Activated gamma-delta T cell (primary cell): ENCODE measurements at places on chromosomes 2 and 18.

- DNase-seq = no peak
Measured at GRCh38 chr18:79479761-79480161, 84.0 kb downstream of the NFATC1 start.

DNA sequence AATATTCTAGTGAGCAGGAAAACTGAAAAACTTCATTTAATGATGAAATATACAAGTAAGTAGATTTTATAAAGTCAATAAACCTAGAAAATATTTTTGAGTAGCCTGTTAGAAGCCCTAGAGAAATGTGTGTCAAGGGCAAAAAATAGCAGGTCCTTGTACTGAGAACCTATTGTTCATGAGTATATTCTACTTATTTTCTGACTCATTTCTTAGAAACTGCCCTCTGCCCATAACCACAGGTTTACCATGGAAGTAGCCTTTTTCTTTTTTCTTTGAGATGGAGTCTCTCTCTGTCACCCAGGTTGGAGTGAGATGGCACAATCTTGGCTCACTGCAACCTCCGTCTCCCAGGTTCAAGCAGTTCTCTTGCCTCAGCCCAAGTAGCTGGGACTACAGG, 19.4 kb upstream of the SELENOI start:
- DNase-seq = no peak

- DNase-seq = peak; percentile 24
Measured at GRCh38 chr2:28452534-28453081, 43.3 kb upstream of the PLB1 start.

GRCh38 chr2:55415300-55415699, 4.4 kb downstream of the CCDC88A start:
- DNase-seq = no peak

GRCh38 chr2:27932396-27932795, 41.9 kb downstream of the BABAM2 start:
- no peak for DNase-seq

DNA sequence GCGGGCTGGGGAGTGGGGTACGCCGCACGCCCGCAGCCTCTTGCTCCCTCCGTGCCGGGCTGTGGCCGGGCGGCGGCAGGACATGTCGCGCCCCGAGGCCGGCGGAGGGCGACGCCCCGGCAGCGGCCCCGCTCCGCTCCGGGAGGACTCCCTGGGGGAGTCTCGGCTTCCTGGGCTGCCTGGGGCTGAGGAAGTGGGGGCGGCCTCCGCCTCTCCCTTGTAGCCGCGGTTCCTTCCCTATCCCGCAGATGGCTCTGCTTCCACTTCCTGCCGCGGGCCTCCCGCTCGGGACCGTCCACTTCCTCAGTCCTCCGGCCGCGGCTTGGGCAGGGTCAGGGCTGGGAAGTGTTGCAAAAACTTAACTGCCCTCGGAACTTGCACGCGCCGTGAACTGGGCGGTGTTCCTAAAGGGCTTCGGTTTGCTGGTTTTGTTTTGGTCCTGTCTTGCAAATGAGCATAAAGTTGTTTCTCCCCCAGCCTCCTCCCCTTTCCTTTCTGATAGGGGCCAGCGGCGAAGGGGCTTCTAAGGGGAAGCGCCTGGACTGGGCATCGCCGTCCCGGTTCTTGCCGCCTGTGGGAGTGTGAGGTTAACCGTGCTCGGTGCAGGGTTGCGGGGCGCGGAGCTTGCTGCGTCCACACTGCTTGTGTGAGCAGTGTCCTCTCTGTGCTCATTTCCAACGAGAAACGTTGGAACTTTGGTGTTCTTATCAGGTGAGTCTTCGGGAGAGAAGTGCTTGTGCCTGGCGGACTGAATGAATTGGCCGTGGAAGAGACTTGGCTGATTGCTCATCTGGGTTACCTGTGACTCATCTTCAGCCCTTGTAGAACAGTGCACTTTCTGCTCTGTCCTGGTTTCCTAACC, 600 bp downstream of the RALB start:
- DNase-seq = no peak

GRCh38 chr18:34787931-34788532, 77.9 kb downstream of the DTNA start:
- no peak for DNase-seq

DNA sequence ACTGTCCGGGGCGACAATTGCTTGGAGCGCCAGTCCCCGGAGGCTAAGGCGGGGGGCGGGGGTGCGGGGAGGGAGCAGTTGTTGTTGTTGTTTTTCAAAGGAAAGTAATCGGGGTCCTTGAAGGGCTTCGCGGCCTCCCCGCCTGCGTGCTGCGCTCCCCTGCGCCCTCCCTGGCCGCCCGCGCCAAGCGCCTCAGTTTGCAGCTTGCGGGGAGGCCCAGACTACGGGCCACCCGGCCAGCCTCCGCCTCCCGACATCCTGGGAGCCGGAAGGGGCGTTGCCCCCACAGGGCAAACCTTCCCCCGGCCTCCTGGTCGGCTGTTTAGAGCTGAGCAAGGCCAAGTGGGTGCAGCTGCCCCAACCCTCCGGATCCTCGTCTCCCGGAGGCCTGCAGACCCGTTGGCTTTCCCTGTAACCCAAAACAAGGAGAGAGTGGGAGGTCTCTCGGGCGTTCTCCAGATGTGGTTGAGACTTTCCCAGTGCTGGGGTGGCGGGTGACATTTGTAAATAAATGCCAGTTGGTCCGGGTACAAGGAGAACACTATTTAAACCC, 3.7 kb upstream of the SIX3 start:
- DNase-seq = no peak

- no peak for DNase-seq
Measured at GRCh38 chr2:227527351-227527750, 55.4 kb downstream of the AGFG1 start.

DNA sequence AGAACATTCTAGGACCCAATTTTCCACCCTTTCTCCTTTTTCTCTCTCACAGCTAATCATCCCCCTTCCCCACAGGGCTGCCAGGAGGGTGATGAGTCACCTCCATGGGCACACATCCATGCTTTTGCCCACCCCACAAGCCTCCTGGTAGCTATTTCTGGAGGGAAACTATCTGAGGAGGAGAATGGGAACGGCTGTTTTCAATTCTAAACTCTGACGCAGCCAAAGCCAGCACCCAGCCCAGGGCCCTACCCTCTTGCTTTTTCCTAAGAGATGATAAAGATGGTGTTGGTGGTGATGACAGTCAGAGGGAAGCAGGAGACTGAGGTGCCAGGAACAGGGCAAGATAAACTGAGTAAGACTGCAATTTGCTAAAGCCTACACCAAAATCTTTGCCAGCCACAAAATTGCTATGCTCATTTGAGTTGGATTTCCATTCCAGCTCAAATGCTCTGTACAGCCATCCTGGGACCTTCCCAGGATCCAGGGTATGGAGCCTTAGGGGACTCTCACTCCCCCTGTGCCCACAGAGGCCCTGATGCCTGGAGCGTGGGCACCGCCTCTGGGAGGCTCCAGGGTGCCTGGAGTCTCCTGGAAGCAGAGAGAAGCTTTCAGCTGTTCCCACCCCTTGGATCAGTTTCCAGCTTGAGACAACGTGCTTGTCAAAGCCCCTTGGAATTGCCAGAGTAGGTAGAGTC, 62.0 kb upstream of the FZD7 start:
- DNase-seq = no peak

GRCh38 chr2:229401171-229401865, 130.2 kb upstream of the PID1 start:
- no peak for DNase-seq

DNA sequence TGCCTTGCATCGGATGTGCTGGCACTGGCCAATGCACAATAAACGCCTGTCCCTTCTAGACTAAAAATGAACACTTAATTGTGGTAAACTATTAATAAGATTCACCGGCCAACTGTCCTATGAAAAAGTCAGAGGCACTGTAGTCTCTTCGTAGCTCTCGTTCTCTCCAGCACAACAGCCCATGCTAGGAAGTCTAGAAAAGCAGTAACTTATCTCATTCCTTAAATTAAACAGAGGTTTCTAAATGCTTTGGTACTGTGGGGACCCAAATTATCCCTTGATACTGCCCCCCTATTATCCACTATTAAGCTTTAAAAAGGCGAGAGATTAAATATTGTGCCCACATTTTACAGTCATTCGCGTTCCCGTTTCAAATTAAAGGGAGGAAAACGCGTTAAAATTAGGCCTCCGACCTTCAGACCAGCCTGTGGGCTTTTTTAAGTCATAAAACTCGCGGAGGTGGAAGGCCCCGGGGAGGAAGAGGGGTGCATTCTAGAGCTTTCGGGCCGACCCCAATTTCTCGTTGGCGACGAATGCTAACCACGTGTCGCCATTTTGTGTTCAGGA, 1.5 kb upstream of the PCBP1 start:
- no peak for DNase-seq

GRCh38 chr2:204452464-204453023, 92.7 kb upstream of the PARD3B start:
- no peak for DNase-seq

DNA sequence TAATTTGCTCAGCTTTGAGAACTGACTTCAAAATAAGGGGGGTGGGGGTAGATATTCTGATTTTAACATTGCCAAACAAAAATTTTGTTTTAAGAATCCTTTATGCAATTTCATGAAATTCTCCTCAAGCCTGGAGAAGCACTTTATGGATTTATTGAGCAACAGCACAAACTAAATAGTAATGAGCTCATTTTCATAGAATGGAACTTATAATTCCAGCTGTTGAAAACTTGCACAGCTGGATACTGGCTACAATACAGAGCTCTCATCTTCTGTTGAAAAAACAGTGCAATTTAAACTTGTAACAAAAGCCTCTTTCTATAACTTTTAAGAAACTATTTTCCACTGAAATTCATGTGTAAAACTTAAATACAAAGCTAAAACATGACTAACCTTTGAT, 137.6 kb upstream of the FN1 start:
- no peak for DNase-seq

DNA sequence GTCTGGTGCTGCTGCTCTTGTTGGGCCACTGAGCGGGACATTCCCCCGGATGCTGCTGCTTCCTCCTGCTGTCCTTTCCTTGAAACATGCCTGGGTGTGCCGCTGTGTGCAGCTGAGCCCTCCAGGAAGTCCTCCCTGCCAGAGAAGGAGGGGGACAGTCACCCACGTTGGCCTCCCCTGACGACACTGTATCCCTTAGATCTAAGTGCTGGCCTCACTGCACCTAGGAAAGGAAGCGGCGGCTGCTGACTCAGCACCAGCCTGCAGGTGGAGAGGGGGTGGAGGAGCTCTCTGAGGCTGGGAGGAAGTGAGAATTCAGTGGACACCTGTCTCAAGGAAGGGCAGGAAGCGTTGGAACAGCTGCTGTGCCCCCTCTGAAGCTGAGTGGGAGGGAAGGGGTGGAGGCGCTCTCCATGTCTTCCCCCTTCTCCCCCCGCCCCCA, 239.8 kb downstream of the HAUS1 start:
- no peak for DNase-seq

GRCh38 chr2:128202791-128203190, 111.8 kb downstream of the UGGT1 start:
- DNase-seq = no peak

DNA sequence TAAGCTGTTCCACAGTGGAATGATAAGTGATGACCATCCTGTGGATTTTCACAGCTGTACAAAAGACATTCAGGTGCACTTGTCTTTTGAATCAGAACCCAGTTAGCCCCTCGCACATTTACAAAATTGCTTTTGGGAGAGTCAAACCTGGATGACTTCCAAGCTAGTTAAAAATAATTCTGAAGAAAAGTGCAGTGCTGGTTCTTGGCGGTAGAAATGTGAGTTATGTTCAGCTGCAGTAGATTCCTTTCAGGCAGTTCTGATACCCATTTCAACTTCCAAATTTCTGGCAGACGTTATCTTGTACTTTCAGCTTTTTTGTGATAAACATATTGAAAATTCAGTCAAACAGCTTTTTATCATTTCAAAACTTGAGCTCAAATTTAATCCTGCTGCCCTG, 324.7 kb downstream of the NRXN1 start:
- DNase-seq = no peak

GRCh38 chr2:31333046-31333445, 81.5 kb downstream of the XDH start:
- no peak for DNase-seq

DNA sequence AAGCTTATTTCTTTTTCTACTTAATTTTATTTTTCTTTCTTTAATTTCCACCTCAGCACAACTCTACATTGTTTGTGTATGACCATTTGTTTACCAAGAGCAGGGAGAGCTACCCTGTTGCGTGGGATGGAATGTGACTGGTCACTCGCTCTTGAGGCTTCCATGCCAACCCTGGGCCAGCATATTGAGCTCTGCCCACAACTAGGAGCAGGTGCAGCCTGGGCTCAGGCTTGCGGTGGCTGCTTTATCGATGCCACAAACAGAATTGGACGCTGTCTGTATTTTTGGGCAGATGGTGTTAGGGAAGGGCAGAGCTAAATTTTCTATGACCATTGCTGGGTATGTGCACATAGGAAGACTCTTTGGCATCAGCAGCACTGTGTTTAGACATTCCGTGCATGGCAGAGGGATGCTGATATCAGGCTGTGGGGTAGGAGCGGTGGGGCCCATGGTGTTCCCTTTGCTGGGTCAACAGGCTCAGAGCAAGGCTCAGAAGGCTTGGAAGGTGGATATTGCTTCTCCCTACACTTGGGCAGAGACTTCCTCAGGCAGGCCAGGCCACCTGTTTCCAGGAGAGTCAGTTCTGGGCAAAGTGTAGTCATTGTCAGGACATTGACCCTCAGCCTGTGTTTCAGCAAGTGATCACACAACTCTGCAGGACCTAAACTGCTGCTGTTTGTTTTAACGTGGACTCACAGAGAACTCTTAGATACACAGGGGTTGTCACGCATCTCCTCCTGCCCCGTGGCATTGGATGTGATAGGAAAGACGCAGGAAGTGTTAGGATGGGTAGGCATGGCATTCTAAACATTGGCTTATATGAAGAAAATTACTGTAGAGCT, 40.2 kb downstream of the TMEM182 start:
- DNase-seq = no peak
